NCI-H2171 treated with DMSO at 0.1 percent for 48 hours (cell line): ENCODE measurements at places on chromosomes 11 and 22.
A peak's percentile ranks its signal among the peaks of the same experiment; 100 is the strongest.

DNA sequence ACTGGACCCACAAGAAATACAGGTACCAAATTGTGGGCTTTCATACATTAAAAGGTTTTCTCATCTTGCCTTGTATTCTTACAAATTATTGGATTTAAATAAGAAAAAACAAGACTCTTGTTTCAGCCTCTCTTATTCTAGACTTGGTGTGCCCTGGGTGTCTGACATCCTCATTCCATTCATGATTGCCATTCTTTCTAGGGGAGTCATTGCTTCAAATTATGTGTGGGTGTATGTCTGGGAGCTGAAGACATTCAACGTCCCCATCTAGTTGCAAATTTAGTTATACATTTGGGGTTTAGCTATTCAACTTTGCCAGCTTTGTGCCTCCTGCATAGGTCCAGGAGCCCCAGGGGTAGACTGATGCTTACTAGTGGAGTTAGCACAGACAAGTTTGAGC is 18.1 kb downstream of the MAML2 start:
- no peak for DNase-seq

DNA sequence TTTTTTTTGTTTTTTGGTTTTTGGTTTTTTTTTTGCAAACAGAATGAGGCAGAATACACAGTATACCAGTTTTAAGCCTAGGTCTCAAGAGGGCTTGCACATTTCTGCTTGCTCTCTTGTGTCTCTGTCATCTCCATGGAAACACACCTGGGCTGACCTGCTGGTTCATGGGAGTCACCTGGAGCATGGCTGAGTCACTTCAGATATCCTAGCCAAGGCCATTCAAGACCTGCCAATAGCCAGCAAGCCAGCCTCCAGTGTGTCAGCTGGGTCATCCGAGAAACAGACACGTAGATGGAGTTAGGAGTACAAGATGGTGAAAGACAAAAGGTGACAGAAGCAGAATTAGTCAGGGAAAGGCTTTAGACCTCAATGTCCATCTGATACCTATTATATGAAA is 124.2 kb upstream of the SEZ6L start:
- DNase-seq = no peak

DNA sequence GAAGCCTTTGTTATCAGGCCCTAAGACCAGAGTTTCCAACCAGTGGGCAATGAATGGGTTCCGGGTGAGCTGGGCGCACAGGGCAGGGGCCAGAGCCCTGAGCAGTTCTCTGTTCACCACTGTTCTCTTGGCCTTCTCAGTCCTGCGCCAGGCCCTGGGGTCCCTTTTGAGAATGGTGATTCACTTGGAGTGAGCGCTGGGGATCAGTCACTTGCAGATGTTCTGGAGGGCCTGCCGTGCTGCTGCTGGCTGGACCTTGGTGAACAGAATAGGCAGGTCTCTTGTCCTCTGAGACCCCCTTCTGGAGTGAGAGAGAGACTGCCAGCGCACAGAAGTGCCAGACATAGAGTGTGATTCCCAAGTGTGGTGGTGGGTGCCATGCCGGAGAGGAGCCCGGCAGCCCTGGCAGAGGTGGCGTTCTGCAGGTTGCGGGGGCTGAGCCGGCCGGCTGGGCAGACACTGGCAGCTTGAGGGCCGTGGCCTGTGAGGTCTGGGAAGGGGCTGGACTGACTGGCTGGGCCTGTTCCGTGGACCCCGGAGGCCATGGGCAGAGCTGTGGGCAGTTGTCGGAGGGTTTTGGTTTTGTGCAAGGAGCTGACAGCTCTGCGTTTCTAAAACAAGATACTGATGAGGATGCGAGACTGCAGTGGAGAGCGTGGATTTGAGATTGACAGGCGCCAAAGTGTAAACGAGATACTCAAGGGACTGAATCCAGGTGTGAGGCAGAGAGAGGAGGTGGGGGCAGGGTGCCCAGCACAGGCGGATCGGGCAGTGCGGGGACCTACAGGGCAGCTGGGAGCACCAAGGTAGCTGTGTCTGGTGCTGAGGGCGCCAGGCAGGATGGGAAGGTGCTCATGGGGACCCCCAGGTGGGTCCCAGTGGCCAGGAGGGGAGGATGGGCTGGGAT is 12.3 kb downstream of the TPCN2 start:
- no peak for DNase-seq

DNA sequence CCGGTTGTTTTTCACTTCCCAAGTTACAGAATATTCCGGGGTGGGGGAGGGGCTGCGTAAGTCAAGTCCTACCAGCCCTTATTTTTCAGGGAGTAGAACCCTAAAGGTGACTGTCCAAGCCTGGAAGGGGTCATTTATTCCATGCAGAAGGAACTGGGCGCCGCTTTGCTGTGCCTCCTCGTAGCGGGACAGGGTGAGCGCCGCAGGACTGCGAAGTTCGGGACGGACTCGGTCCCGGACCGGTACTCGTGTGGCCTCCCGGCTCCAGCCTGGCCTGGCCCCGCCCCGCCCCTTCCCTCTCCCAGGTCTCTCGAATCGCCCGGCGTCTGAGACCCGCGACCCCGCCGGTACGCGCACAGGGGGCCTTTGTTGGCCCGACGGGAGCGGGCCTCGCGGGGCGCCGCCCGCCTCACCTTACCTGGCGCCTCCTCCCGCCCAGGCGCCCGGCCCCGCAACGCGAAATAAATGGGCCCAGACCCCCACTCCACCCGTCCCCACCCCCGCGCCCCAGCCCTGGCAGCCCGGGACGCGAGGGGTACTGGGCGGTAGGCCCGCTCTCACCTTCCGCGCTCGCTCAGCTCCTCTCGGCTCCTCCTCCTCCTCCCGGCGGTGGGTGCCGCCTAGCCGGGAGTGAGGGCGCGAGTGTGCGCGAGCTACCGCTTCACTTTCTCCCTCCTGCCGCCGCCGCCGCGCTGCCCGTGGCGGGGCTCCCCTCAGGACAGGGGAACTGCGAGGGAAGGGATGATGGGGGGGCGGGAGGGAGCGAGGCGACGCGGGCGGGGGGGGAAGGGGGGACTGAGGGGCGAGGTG is 698 bp downstream of the PAK1 start:
- DNase-seq = peak; percentile 60

DNA sequence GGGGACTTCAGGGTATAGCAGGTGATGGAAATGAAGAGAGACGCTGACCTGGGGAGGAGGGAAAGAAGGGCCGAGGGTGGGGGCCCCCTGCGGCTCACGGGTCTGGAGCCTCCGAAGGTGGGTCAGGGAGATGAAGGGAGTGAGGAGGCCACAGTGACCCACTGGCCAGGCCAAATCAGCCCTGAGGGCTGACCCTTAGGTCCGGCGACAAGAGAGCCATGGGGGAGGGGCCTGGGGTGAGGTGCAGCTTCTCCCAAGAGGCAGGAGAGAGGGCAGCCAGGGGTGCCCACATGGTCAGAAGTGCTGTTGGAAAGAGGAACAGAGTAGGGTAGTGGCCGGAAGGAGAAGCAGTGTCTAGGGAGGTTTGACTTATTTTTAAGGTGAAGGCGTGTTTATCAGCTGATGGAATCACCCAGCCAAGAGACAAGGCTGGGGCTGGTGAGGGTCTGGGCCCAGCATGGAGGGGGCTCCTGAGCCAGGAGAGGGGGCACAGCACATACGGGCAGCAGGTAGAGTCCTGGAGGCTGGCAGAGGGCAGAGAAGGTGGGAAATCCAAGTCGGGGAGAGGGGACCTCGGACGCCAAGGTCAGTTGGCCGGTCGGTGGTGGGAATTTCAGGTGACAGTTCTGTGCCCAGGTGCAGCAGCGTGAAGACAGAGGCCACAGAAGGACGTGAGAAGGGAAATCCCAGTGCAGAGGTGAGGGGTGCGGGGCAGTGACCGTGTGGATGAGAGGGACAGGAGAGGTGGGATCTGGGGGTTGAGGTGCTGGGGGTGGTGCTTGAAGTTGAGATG is 49.0 kb downstream of the LINC01488 start:
- DNase-seq = no peak

DNA sequence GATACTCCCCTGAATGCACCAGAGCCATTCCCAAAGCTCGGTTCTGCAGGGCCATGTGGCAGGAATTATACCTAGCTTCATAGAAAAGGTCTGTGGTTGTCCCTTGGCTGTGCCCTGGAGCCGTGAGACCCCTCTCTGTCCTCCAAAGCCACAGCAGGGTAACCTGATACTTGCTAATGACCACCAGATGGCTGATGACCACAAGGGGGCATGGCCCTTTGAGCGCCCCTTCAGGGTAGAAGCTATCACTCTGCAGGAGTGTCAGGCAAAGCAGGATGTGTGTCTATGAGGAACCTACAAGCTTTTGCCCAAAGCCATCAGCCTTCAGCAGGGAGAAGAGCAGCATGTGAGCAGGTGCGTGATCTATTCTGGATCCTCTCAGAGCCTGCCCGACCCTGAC is 95.3 kb downstream of the NTM start:
- DNase-seq = no peak
